ENCODE measurements at places on chromosomes 12 and 14.

DNA sequence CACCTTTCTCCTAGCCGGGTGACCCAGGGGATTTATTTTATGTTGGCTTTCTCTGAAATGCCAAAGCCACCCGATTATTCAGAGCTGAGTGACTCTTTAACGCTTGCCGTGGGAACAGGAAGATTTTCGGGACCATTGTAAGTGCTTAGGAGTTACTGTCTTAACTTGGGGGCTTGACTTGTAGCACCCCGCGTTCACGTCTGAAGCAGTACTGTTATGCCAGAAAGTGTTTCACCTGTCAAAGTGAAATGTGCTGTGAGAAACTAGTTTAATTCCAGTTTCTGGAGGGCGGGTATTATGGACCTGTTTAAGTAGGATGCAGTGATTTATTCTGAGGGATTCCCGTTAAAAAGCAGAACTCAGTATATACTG lies 218 bp downstream of the LYSET start:
- no peak for DNase-seq

DNA sequence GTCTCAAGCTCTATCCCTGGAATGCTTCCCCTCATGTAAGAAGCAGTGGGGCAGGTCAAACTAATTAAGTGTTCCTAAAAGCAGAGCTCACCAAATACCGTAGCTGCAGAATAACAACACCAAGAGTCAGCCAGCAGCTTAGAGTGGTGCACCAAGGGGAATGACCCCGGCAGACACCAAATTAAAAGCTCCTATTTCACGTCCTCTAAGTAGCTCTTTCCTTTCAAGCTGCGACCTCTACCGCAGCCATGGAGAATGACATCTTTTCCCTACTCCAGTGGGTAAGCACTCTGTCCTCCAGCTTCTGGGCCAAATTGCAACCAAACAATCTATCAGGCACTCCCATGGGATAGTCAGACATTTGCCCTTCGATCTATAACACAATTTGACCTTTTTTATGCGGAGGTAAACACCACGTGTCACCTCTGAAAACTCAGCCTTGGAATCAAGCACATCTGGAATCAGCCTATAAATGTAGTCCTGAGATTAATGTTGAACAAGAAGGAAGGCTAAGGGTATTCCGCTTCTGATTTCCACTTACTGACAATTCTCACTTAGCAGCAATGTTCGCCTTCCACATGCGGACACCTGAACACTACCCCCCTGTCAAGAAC lies 67.6 kb upstream of the CDKN3 start:
- DNase-seq, result no peak

DNA sequence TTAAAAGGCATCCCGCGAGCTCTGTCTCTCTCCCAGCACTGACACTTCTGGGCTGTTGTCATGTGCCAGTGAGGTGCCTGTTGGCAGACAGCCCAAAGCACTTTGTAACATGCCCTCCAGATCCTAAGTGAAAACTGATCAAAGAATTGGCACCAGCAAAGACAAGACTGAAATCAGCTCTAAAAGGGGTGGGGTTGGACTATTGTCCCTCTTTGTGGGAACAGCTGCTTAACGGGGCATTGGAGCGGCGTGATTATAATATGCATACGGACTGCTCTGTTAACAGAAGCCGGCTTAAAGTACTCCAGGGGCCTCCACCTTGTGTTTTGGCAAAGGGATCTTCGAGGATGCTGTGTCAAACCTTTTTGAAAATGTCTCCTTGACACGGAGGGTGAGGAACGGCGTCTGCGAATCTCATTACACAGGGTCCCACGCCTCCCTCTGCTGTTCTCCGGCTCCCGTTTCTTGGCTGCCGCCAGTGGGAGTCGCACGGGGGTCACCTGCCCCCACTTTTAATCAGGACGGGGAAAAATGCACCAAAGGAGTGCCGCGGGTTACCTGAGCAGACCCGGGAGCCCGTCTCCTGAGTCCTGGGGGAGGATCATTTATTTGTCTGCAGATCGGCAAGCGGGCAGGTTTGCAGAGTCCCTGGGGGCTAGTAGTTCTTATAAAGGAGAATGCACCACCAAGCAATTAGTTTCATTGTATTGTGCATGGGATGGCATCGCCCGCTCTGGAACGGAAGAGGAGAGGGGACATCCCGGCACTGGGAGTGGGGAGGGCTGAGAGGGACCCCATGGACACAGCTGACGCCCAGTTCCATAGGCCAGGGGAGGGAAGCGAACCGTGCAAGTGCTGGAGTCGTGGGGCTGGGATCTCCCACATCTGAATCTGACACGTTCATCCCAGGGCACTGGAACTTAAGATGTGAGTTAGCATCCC lies 44.3 kb downstream of the SPRING1 start:
- no peak for DNase-seq

GRCh38 chr14:33782923-33783322 lies 168.0 kb downstream of the EGLN3 start:
- DNase-seq, result no peak

GRCh38 chr12:75890660-75891059 lies 140.9 kb downstream of the PHLDA1 start:
- no peak for DNase-seq

Measured in nucleus accumbens (tissue), 56 donors.